Sigmoid colon (tissue), 7 donors: ENCODE measurements at places on chromosomes 5 and 9. TPM values are rescaled to one million over a fixed set of nuclear protein-coding genes. Genes with fewer than 3 reads are reported as not detected.

GRCh38 chr9:120768886-120769285 lies 24.3 kb downstream of the FBXW2 start:
- no peak for DNase-seq

DNA sequence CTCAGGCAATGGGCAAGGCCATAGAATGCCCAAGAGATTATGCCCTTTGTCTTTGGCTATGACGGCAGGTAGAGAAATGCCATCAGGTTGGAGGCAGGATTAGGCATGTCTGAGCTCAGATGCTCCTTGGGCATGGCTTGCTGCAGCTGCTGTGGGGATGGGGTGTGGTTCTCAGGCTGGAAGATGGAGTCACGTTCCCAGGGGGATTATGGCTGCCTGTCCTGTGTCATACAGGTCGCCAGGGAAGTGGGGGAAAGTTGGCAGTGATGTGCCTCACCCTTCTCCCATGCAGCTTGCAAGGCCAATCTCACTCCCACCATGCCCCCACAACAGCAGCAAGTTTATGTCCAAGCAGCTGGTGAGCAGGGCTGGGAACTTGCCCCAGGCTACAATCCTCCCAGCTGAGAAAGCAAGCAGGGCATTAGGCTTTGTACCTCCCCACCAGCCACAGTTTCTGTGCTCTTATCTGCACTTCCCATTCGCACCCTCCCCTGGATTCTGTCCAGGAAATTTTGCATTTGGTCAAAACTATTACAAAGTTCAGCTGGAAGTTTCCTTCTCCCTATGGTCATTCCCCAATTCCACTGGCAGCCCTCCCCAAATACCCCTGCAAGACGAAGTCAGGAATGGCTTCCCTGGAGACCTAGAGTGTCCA lies 1788.0 kb upstream of the NUDT12 start:
- no peak for DNase-seq

DNA sequence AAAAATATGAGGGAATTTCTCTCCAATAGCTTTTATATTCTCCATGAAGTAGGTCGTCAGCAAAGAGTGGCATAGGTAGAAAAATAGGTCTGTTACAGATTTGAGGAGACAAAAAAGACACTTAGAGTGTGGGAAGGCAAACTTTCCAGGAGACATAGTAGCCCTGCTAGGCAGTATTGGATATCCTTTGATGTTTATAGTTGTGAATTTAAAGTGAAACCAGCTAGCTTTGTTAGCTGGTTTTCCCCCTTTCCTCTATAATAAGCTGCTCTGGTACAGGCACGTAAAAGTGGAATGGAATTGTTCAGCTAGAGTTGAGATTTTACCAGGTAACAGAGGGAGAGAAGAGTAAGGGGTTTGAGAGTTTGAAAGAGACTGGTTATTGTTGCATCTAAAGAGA lies 17.1 kb upstream of the APC start:
- no peak for DNase-seq

DNA sequence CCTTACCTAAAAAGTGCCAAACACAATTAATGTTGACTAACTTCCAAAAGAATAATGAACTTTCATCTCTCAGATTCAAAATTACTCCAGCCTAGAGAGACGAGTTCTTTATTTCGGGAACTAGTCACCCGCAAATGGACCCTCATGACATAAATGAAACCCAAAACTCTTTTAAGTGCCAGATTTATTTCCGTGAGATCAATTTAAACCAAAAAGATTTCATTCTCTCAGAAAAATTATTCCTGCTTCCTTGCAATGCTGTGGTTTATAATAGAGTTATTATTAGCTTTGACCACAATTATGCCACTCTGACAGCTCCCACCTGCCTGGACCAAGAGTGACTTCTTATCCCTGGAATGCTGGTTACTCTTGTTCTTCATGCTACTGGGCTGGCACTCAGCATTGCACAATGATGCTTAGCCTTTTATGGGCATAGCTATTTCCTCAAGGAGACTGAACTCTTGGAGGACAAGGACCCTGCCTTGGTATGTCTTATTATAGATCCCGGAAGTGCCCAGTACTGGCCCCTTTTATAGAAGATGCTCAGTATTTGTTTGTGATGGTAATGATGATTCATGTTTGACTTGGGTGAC lies 183.5 kb downstream of the SNX18 start:
- no peak for DNase-seq

DNA sequence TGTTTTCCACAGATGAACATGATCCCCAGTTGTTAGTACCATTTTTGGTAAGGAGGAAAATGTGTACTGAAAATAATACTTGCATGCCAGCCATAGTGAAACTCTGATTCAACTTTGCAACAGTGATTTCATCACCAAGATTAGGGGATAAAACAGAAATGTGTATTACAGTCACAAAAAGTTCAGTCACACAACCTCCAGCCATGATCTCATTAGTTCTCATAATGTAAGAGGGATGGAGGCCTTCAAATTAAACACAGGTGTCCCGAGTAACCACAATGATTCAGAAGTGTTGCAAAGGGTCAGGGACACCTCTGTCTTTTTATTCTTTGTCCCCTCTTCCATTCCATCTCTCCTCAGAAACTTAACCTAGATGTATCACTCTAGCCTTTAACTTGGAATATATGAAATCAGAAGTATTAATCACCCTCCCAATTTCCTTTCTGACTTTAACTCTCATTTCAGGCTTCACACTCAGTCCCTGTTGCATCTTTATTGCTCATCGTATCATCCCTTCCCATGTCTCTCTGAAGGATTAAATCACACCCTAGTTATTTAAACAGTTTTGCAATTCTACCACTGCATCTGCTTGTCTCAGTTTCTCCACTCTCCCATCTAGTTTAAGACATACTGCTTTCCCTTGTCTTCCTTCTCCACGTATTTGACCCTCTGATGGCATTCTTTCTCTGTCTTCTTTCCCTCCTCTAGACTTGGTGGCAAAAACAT lies 291.2 kb downstream of the ADAMTS6 start:
- DNase-seq, result no peak

DNA sequence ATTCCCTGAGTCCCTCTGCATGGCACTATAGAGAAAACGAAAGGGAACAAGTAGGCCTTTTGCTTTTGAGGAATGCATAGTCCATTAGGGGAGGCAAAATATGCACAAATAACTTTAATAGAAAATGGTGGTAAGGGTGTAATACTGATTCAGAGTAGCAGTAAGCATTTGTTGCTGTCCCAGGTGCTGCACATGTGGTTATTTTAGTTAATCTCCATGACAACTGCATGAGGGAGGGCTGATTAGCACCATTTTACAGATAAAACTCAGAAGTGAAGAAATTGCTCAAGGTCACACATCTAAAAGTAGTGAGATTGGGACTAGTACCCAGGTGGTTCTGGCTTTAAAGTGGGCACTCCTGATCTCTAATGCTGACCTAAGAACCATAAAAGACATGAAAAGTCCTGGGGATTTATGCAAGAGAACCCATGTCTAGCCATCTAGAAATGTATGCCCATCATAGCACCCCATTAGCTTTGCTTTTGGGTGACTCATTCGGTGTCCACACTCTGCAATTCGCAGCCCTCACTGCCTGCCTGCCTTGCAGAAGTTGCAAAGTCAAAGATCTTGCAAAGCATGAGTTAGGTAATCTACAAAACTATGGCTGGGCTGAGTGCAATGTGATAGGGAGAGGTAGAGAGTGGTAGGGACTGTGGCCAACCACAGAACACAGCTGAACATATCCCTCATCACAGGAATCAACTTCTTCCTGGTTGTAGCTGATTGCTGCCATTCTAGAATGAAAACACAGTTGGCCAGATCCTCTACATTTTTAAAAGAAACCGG lies 195.2 kb downstream of the PTTG1 start:
- DNase-seq, result no peak

DNA sequence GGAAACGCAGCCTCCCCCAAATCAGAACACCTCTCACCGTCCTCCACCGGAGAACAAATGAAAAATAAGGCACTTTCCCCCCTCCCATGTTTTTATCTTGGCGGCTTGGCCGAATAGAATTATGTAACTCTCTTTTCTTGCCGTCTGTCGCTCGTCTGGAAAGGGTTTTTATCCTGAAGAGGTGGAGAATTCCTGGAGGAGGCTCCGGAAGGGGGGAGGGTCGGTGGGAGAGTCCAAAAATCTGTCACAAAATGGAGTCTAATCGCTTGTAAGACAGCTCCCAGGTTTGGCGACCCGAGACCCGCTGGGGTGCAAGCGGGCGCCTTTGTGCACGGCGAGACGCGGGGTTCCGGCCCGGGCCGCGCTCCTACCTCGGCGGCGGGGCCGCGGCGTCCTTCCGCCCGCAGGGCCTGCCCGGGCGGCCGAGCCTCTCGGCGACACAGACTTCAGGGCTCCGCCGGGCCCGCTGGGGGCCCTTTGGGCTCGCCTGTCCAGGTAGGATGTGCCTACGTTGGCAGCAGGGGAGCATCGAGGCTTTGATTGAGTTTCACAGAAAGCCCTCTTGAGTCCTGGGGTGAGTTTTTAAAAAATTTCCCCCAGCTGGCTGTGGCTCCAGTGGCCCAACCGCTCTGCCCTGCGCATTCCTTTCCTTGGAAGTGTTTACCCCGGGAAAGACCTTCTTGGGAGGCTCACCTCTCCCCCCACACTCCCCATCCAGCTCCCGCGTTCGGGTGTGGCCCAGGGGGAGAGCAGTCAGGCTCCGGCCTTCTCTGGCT lies 5.0 kb downstream of the LMX1B start:
- DNase-seq, result no peak

DNA sequence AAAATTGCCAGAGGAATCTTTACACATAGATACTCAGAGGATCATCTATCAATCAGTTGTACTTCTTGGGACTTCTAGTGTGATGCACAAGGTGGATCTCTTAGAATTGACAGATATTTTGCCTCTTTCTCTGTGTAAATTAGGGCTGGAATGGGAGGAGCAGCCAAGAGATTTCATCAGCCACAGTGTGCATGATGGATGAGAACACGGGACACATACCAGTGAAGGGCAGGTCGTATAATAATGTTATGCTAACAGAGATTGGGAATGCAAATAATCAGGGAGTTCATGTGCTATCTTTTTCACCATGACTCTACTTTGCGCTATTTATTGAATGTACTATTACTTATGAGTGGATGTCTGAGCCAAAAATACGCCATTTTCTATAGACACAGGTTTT lies 43.3 kb upstream of the ISOC1 start:
- DNase-seq, result no peak

DNA sequence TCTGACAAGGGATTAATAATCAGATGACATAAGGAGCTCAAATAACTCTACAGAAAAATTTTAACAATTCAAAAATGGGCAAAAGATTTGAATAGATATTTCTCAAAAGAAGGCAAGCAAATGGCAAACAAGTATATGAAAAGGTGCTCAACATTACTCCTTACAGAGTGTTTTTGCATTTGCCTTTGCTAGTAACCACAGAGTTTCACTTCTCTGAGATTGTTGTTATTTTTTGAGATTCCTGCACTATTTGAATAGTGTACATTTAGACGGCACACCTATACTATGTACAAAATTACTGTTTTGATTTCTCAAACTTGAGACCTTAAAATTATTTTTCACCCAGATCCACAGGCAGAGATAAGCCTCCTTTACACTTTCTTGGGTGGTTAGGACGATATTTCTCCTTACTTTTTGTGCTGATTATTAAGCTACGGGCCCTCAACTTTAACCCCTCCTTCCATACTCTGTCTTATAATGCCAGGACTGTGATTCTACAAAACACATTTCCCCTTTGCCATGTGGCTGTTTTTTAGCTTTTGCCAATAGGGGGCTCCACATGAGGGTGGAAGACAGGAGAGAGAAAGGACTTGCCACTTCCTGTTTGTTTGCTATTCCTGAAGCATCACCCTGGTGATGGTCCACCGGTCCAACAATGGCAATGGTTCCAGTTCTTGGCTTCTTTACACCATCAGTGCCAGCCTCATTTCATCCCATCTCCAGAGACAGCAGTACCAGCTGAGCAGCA lies 65.0 kb upstream of the DAP start:
- no peak for DNase-seq

DNA sequence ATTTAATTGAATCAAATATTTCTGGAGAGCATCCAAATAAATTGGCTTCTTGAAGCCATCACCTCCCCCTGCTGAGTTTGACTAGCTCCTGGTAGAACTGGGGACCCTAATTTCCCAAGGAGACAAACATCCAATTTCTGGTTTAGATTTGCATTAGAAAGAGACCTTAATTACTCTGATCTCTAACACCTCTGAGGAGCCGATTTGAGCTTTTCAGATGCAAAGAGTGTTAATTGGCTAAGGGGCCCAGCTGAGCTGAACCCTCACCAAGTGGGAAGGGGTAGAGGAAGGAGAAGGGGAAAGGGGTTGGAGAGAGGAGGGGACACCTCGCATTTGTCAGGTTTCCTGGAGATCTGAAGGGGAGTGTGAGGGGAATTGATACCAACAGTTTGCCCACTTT lies 145.4 kb upstream of the SHB start:
- no peak for DNase-seq

WDR38 gene
- total RNA-seq, result not detected

GRCh38 chr5:151024440-151025249 lies 4.3 kb downstream of the GPX3 start:
- DNase-seq, result no peak

- no peak for DNase-seq
Measured at GRCh38 chr5:39544941-39545340, 120.2 kb upstream of the DAB2 start.

- peak; percentile 96 for DNase-seq
Measured at GRCh38 chr9:35646533-35647265, 4.0 kb downstream of the SIT1 start.

DNA sequence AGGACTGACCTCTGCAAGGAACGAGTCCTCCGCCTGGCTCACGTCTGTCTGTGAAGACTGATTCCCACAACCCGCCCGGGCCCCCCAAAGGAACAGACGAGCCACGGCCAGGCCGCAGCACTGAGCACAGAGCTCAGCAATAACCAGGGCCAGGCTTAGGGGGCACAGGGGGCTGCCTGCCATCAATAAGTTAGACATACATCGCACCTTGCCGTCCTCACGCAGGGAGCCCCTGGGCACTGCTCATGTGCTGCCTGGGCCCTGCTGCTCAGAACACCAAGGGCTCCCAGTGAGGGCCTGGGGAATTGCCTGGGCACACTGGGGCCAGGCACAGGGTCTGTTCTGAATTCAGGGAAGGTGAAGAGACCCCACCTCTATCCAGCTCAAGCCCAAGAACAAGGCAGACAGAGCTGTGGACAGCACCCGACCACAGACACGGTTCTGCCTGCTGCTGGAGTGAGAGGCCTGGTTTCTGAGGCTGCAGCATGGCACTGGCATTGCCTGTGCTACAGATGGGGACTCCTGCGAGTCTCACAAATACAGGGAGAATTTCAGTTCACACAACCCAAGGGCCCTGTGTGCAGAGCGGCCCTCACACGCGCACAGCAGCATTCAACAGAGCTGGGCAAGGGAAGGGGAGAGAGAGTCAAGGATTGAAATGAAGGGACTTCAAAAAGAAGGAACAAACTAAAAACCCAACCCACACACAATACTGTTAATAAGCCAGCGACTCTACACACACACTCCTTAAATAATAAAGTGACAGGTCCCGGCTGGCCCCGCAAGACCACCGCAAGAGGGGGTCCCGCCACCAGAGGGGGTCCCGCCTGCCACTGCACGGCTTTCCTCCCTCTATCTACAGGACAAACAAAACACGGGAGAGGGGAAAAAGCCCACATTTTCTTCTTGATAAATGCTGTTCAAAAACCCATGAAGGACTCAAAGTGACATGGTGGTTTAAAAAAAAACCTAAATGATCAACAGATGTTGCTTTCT lies 32.0 kb downstream of the PRRT1B start:
- DNase-seq, result no peak
